ENCODE measurements at places on chromosomes 1 and 21.

DNA sequence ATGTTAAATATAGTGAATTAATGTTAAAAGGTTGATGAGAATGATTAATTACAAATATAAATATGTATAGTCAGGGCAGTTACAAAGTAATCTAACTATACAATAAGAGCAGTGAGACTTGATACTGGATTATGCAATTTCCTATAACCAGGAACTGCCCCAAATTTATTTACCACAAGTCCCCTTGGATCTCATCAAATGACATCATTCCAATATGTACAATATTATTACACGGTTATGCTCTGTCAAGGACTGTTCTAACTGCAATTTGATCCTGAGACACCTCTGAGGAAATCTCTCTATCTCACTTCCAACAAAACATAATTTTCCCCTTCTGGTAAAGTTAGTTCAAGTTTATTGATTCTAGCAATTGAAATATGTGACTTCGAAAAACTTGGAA, 917.6 kb downstream of the NCAM2 start:
- DNase-seq = no peak

GRCh38 chr1:88530246-88530645, 153.8 kb upstream of the PKN2 start:
- no peak for DNase-seq

DNA sequence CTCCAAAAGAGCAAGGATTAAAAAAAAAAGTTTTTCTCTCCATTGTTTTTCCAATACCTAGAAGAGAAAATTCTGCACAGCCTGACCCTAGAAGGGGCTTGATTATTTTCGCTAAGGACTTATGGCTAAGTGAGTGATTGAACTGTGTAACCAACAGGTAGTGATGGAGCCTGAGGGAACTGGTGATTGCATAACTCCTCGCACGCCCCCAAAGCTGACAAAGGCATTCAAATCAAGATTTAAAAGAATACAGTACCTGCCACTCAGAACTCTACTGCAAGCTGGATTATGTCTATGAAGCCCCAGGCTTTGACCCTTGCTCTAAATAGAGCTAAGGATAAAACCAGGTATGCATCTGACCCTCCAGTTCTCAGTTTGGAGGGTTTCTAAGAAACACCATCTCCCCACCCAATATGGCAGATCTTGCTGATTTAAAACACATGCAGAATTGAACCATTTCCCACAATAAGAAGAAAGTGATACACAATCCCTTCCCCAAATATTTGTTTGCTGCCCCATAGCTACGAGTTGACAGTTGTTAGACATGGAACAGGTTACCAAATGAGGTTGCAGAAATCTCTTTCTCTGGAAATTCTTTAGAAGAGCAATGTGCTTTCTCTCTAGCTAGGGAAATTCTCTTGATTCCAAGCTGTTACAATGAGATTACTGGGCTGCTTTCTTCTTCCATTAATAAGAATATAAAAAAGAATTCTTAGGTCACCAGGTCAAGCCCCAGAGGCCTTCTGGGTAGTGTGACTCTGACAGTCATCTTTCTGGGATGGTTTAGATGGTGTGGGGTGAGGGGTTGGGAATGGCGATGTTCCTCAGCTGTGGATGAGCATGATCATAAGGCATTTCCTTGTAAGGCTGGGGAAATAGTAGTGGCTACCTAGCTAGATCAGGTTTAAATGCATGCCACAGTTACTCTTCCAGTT, 35.1 kb downstream of the FGGY start:
- no peak for DNase-seq

- no peak for DNase-seq
Observed at GRCh38 chr1:9038881-9039760, 12.9 kb upstream of the SLC2A7 start.

DNA sequence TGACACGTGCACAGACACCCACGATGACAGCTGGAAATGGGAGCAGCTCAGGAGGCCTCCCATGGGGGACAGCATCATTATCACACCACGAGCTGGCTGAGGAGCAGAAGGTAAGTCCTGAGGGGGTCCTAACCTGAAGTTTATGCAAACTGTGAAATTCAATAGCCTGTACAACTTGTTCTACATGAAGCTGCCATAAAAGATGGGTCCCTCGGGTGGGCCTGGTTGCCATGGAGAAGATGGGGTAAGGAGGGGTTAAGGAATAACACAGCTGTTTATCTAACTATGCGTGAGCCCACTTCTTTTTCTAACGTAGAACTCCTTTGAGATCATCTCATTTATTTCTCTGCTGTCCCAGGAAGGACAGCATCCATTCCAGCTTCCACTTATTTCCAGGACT, 163.4 kb upstream of the CD34 start:
- no peak for DNase-seq

DNA sequence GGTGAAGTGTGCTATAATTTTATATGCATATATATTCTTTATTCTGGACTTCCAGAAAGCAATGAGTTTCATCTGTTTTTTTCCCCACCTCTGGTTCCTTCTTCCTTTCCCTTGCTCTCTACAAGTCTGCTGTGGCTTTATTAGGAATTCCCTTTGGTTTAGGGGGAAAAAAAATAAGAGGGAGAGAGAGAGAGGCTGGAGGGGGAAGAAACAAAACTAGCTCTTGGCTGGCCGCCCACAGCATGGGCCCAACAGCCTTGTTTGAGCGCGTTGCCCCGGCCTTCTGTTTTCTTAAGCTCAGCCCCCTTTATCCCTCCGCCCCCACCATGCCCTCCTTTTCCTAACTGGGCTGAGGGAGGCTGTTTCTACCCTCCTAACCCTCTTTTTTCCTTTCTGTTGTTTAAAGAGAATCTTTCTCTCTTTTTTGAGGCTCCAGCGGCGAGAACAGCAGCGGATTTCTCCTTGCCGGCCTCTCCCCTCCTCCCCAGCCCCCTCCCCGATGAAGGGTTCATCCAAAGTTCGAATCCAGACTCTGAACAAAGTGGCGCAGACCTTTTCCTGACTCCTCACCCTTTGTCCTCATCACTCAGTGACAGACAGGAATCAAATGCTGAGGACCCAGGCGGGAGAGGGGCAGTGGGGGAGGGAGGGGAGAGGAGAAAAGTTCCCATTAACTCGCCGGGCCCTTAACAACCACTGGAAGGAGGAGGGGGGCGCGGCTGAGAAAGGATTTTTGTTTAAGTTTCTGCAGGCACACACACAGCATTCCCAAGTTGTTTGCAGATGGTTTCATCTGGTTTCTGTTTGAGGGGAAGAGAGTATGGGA, 29.7 kb downstream of the PBX1 start:
- DNase-seq = no peak

DNA sequence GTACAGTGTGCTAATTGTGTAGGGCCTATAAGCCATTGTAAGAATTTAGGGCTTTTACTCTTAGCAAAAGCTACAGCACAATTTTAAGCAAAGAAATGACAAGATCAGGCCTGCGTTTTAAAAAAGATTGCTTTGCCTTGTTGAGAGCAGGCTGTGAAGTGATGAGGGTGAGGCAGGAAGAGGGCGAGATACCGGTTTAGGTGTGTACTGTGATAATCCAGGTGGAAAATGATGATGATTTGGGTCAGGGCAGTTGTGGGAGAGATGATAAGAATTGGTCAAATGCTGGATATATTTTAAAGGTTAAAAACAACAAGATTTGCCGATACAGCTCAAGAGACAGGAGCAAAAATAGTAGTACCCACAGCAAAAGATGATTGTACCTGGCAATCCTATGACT, 72.0 kb downstream of the SWT1 start:
- DNase-seq = no peak

GRCh38 chr1:213393860-213394259, 342.8 kb downstream of the RPS6KC1 start:
- no peak for DNase-seq
